Neural crest cell (in vitro differentiated cells): ENCODE measurements at places on chromosomes 5 and 9.

DNA sequence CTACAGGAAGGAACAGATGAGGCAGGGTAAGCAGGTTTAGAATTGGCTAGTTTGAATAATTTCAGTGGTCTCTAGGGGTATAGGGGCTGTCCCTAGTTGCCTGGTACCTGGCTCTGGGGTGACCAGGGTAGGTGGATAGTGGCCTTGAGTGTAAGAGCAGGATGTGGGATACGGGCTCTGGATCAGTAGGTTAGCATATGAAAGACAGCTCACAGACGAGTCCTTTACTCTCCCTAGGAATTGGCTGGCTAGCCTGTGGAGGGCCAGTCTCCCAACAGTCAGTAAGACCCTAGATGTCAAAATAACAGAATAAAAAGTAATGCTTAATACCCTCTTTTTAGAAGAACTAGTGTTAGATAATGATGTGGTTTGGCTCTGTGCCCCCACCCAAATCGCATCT lies 16.6 kb upstream of the C9orf152 start:
- DNase-seq = no peak
- H3K27me3 ChIP-seq = no peaks in the 10 kb centered on the region
- H3K27ac ChIP-seq = no peak overlapping the region
- H3K4me3 ChIP-seq = no peak overlapping the region
- H3K4me1 ChIP-seq = no peaks in the 10 kb centered on the region
- no peaks in the 10 kb centered on the region for H3K36me3 ChIP-seq

GRCh38 chr5:111691914-111692313 lies 65.1 kb downstream of the NREP start:
- no peaks in the 10 kb centered on the region for H3K36me3 ChIP-seq
- H3K27ac ChIP-seq = no peak overlapping the region
- no peaks in the 10 kb centered on the region for H3K27me3 ChIP-seq
- H3K4me3 ChIP-seq = no peak overlapping the region
- peaks cover 4% of the 10 kb centered on the region for H3K4me1 ChIP-seq

- H3K27me3 ChIP-seq = peaks cover 2% of the 10 kb centered on the region
- H3K4me3 ChIP-seq = no peak overlapping the region
- H3K27ac ChIP-seq = no peak overlapping the region
- H3K36me3 ChIP-seq = no peaks in the 10 kb centered on the region
Measured at GRCh38 chr9:81499021-81499454, 190.3 kb downstream of the TLE1 start.

- no peaks in the 10 kb centered on the region for H3K4me1 ChIP-seq
- DNase-seq = no peak
- H3K36me3 ChIP-seq = no peaks in the 10 kb centered on the region
- H3K27me3 ChIP-seq = peaks cover 23% of the 10 kb centered on the region
Measured at GRCh38 chr5:16234598-16234997, 55.0 kb upstream of the MARCHF11 start.

GRCh38 chr9:88476491-88477271 lies 58.3 kb upstream of the NXNL2 start:
- peak overlapping the region; percentile 27 for H3K27ac ChIP-seq
- peaks cover 8% of the 10 kb centered on the region for H3K4me1 ChIP-seq
- H3K27me3 ChIP-seq = no peaks in the 10 kb centered on the region
- no peak for DNase-seq
- H3K4me3 ChIP-seq = no peak overlapping the region

DNA sequence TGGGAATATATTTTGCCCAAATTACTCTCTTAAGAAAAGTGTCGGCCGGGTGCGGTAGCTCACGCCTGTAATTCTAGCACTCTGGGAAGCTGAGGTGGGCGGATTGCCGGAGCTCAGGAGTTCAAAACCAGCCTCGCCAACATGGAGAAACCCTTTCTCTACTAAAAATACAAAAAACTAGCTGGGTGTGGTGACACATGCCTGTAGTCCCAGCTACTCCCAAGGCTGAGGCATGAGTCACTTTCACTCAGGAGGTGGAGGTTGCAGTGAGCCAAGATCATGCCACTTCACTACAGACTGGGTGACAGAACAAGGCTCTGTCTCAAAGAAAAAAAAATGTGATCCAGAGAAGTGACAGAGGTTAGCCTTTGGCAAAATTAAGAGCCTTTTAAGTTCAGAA lies 26.4 kb upstream of the TMEM171 start:
- peaks cover 7% of the 10 kb centered on the region for H3K36me3 ChIP-seq
- no peak overlapping the region for H3K27ac ChIP-seq
- H3K27me3 ChIP-seq = no peaks in the 10 kb centered on the region
- no peak overlapping the region for H3K4me3 ChIP-seq
- DNase-seq = no peak

- H3K4me1 ChIP-seq = peaks cover 2% of the 10 kb centered on the region
- no peak overlapping the region for H3K4me3 ChIP-seq
- no peak overlapping the region for H3K27ac ChIP-seq
- no peak for DNase-seq
Measured at GRCh38 chr5:26578002-26578401, 460.4 kb downstream of the CDH9 start.

- no peak overlapping the region for H3K27ac ChIP-seq
- H3K36me3 ChIP-seq = peaks cover 7% of the 10 kb centered on the region
- H3K4me3 ChIP-seq = no peak overlapping the region
- no peak for DNase-seq
Measured at GRCh38 chr5:78903861-78904260, 81.2 kb downstream of the ARSB start.

DNA sequence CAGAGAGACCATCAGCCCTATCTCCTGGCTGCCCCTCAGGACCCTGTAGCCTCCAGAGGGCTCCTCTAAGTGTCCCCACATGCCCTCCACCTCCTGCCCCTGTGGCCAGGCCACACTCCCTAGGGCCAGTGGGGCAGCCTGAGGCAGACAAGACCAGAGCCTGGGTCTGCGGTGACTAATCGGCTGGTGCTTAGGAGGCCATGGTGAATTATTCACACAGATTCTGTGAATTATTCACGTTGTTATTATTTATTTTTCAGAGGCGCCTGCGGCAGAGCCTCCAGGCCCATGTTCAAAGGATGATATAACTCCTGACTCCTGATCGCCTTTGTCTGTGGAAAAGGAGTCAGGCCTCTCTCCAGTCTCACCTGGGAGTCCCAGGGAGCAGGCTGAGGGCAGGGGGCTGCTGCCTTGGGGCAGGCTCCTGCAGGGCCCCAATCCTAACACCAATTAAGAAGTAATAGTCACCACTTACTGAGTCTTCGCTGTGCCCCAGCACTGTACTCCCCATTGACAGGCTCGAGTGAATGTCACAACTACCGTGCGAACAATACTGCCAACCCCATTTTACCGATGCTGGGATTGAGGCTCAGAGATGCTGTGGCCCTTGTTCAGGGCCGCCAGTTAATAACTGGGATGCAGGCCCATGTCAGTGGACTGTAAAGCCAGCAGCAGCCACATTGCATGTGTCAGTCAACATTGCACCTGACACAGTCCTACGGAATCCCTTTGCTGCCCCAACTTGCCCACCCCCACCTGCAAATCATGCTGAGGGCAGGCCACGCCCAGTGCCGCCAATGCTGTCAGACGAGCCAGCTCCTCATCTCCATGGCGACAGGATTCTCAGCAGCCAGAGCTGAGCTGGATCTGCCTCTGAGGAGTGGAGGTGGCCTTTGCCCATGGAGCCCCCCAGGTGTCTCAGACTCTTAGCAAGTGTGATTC lies 94.9 kb downstream of the PCDH1 start:
- H3K27ac ChIP-seq = peak overlapping the region; percentile 90
- no peaks in the 10 kb centered on the region for H3K36me3 ChIP-seq
- H3K4me1 ChIP-seq = peaks cover 15% of the 10 kb centered on the region
- no peaks in the 10 kb centered on the region for H3K27me3 ChIP-seq
- no peak for DNase-seq
- H3K4me3 ChIP-seq = no peak overlapping the region

- no peak for DNase-seq
- H3K4me3 ChIP-seq = no peak overlapping the region
- no peak overlapping the region for H3K27ac ChIP-seq
- no peaks in the 10 kb centered on the region for H3K27me3 ChIP-seq
Measured at GRCh38 chr9:114855488-114855887, 49.6 kb upstream of the TNFSF15 start.

DNA sequence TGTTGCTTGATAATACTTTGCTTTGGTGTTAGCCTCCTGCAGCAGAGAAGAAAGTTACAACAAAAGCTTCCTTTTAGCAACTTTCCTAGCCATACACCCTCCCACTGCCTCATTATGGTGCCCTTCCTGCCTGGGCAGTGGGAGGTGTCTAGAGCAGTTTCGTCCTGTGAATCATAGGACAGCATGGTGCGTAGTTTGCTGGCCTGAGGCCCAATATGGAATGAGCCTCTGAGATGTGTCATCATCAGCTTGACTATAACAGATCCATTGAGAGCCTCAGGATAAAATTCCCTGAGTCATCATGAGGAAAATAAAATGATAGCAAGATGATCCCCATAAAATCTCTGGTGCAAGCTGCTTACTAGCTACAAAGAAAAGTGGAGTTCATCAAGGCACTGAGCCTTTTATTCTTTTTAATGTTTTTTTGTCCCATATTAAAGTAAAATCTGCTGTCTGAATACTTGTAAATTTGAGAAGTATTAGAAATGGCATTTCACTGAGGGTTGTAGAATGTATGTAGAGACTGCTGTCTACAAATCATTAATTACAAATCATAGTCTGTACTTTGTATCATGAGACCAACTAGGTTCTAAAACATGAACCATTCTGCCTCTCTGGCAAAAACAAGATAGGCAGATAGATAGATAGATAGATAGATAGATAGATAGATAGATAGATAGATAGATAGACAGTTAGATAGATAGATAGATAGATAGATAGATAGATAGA lies 303.0 kb upstream of the PDE4D start:
- no peaks in the 10 kb centered on the region for H3K36me3 ChIP-seq
- no peak overlapping the region for H3K4me3 ChIP-seq
- H3K27ac ChIP-seq = no peak overlapping the region
- no peaks in the 10 kb centered on the region for H3K27me3 ChIP-seq

GRCh38 chr5:91145333-91145620 lies 237.8 kb downstream of the ARRDC3 start:
- DNase-seq = no peak
- H3K27me3 ChIP-seq = no peaks in the 10 kb centered on the region
- peaks cover 31% of the 10 kb centered on the region for H3K4me1 ChIP-seq
- peak overlapping the region; percentile 73 for H3K27ac ChIP-seq
- no peak overlapping the region for H3K4me3 ChIP-seq

- no peaks in the 10 kb centered on the region for H3K4me1 ChIP-seq
- no peak overlapping the region for H3K4me3 ChIP-seq
- no peak overlapping the region for H3K27ac ChIP-seq
- no peaks in the 10 kb centered on the region for H3K27me3 ChIP-seq
Measured at GRCh38 chr9:8374471-8374870, 574.9 kb upstream of the DMAC1 start.

DNA sequence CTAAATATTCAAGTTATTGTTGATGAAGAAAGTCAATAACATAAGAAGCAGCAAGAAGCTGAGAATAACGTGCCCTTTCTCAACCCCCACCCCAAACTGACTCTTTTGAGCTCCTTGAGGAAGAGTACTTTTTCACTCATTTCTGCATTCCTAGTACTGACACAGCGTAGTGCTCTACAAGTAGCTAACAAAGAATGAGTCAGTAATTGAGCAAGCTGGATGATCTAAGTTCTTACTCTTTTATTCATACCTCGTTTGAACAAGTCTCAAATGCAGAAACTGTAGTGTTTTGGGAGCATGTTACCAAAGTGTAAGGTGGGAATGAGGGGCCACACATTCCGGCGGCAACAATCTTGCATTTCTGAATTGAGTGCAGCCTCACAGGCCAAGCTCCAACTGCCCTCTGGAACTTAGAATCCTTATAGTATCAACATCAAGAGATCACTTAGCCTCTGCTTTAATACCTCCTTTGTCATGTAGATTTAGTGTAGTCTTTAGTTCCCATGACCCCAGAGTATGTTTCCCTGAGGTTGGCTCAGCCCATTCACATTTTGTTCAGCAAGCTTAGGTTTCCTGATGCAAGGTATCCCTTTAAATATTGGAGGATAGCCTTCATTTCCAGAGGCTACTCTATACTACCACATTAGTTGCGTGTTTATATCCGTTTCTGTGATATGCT lies 152.0 kb downstream of the PRR16 start:
- H3K27me3 ChIP-seq = no peaks in the 10 kb centered on the region
- H3K4me1 ChIP-seq = peaks cover 20% of the 10 kb centered on the region
- no peak overlapping the region for H3K27ac ChIP-seq
- no peak for DNase-seq
- no peaks in the 10 kb centered on the region for H3K36me3 ChIP-seq

DNA sequence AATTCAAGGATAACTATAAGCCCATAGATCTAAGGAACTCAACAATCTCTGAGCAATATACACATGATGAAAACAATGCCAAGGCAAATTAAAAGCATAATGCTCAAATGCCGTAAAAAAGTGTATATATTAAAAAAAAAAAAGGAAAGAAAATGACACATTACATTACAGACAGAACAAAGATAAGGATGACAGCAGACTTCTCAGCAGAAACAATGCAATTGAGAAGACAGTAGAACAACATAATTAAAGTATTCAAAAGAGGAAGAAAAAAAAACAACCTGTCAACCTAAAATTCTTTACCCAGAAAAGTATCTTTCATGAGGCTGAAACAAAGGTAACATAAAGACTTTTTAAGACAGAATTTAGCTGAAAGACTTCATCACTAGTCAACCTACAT lies 591.7 kb downstream of the ZNF608 start:
- H3K27me3 ChIP-seq = no peaks in the 10 kb centered on the region
- no peak overlapping the region for H3K4me3 ChIP-seq
- H3K36me3 ChIP-seq = peaks cover 47% of the 10 kb centered on the region
- H3K27ac ChIP-seq = no peak overlapping the region
- no peak for DNase-seq

DNA sequence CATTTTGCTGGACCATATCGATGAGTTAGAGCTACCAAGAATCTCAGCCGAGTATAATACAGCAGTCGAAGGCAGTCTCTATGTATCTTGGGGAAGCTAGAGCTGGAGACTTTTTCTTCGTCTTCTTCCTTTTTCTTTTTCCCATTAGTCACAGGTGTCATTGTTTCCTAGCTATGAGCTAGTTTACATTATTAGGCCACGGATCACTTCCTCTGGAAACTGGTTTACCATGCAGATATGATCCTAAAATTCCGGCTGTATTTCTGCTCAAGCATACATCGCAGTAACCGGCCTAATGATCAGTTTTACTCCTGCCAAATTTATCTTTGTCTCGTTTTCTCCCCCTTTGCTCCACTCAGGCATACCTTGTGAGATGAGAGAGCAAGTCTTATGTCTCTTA lies 312.8 kb downstream of the ARHGAP26 start:
- H3K27me3 ChIP-seq = no peaks in the 10 kb centered on the region
- no peak for DNase-seq
- no peaks in the 10 kb centered on the region for H3K36me3 ChIP-seq
- H3K27ac ChIP-seq = no peak overlapping the region
- H3K4me3 ChIP-seq = no peak overlapping the region
